ENCODE measurements at places on chromosomes 4 and X. TPM values are rescaled to one million over a fixed set of nuclear protein-coding genes. Genes with fewer than 3 reads are reported as not detected.

Gene DGAT2L6
- total RNA-seq: 0.16 TPM

Gene SH3D19
- total RNA-seq: 0.24 TPM

- no peak for DNase-seq
These were observed 5.3 kb downstream of the SLAIN2 start for GRCh38 chr4:48346594-48346993.

Gene KDM6A
- 21.0 TPM for total RNA-seq

Gene CFAP47
- 0.03 TPM for total RNA-seq

Gene TREX2
- total RNA-seq: 0.80 TPM

DNA sequence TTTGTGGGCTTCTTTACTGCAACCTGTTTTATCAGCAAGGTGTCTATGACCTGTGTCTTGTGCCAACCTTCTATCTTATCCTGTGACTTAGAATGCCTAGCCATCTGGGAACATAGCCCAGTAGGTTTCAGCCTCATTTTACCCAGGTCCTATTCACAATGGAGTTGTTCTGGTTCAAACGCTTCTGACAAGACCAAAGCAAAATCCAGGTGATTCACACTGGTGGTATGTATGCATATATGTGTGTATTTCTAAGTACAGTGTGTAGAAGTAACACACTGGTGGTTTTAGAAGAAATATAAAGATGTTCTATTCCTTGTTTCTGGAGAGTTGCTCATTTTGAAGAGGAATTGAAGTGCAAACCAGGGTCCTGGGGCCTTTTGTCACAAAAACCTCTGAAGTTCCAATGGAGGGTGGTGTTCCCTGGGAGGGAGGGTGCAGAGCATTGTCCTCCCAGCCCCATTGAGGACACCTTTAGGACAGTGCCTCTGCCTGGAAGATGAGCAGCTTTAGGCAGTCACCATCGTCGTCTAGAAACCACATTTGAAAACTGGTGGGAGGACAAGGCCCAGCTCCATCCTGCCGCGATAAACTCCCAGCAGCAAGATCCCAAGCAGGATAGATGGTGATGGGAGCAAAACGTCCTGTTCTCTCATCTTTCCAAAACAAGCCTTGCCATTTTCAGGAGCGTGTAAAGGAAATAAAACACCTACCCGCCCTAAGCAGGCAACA, 191.4 kb downstream of the TSPAN5 start:
- DNase-seq: no peak

Gene AMOT
- 12.5 TPM for total RNA-seq

- DNase-seq: no peak
These were observed 19.9 kb upstream of the KIAA1210 start for GRCh38 chrX:119147486-119147885.

Gene ARAP2
- total RNA-seq: 28.3 TPM

- no peak for DNase-seq
These were observed 92.1 kb downstream of the SLC9A7 start for GRCh38 chrX:46666831-46667230.

GRCh38 chr4:24734511-24734910, 60.9 kb upstream of the SOD3 start:
- DNase-seq: no peak

Gene FOXR2
- total RNA-seq: not detected

- DNase-seq: no peak
These were observed 189.5 kb downstream of the ARAP2 start for GRCh38 chr4:36054694-36055422.

All from GM12878 (cell line).